Osteocyte (in vitro differentiated cells): ENCODE measurements at places on chromosomes 16 and 17. TPM values are rescaled to one million over a fixed set of nuclear protein-coding genes. Genes with fewer than 3 reads are reported as not detected.

DNA sequence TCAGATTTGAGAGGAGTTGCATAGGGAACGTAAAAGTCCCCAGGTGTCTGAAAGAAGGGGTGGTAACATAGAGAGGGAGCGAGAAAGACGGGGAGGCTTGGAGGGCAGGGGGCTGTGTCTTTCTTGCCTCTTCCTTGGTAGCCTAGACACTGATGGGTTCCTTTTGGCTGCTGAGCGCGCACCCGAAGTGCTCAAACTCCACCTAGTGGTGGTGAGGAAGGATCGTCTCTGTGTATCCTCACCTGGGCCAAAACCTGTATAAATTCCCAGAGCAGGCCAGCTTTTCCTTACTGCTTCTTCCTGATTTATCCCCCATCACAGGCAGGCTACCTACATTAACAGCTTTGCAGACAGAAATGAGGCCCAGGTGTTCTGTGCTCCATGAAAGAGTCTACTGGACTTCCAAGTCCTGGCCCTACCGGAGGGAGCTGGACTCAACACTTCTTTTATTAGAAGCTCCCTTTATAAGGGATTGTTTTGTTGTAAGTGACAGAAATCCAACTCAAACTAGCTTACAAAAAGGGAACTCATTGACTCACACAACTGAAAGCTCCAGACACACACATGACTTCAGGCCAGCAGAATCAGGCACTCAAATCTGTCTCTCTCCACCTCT, 5.5 kb upstream of the SLC25A35 start:
- no peak overlapping the region for H3K27ac ChIP-seq
- H3K36me3 ChIP-seq: no peaks in the 10 kb centered on the region
- H3K4me3 ChIP-seq: no peak overlapping the region
- H3K27me3 ChIP-seq: no peaks in the 10 kb centered on the region
- DNase-seq: no peak
- peaks cover 4% of the 10 kb centered on the region for H3K4me1 ChIP-seq

DNA sequence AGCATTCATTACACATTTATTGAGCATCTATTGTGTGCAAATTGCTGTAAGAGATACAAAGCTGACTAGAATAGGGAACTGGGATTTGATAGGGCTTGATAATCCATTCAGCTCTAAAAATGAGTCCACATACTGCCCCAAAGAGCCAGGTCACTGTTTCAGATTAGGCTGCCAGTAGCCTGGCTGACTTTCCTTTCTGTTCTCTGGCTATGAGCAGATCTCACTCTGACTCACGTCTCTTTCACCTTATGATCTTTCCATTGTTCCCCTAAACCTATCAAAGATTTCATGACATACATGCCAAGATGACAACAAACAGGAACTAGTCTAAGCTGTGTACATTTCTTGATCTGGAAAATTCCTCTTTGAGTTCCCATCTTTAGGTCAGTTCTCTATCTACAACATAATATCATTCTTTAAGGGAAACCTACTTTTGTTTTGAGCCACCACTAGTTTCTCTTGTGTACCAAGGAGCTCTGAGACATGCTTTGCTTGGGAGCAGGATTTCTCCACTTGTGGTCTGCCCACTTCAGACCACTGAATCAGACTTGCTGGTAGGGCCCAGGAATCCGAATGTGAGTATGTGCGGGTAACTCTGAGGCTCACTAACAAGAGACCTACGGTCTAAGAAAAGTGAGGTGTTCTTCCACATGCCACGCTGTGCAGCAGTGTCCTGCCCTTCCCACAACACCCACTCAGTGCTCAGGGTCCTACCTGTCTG, 40.9 kb upstream of the ICAM2 start:
- H3K4me1 ChIP-seq: no peaks in the 10 kb centered on the region
- H3K27me3 ChIP-seq: no peaks in the 10 kb centered on the region
- H3K27ac ChIP-seq: no peak overlapping the region
- H3K4me3 ChIP-seq: no peak overlapping the region

- no peak for DNase-seq
- H3K27me3 ChIP-seq: peaks cover 3% of the 10 kb centered on the region
- no peak overlapping the region for H3K4me3 ChIP-seq
Observed at GRCh38 chr16:60230666-60231065, 1496.5 kb upstream of the GOT2 start.

GRCh38 chr16:50121278-50121677, 31.8 kb upstream of the TENT4B start:
- H3K4me3 ChIP-seq: no peak overlapping the region
- no peaks in the 10 kb centered on the region for H3K36me3 ChIP-seq

- H3K27ac ChIP-seq: no peak overlapping the region
- peaks cover 51% of the 10 kb centered on the region for H3K4me1 ChIP-seq
- DNase-seq: no peak
- no peaks in the 10 kb centered on the region for H3K36me3 ChIP-seq
- no peak overlapping the region for H3K4me3 ChIP-seq
Observed at GRCh38 chr17:72506773-72507172, 386.0 kb downstream of the SOX9 start.

GRCh38 chr17:76528156-76528527, 9.4 kb downstream of the CYGB start:
- no peak for DNase-seq
- H3K27ac ChIP-seq: peak overlapping the region; percentile 63
- H3K36me3 ChIP-seq: no peaks in the 10 kb centered on the region
- H3K27me3 ChIP-seq: no peaks in the 10 kb centered on the region
- H3K4me3 ChIP-seq: no peak overlapping the region
- peaks cover 67% of the 10 kb centered on the region for H3K4me1 ChIP-seq

Gene BCAS3
- total RNA-seq: 35.7 and 43.4 TPM in 2 replicates

- H3K36me3 ChIP-seq: no peaks in the 10 kb centered on the region
- H3K4me1 ChIP-seq: peaks cover 8% of the 10 kb centered on the region
- H3K4me3 ChIP-seq: no peak overlapping the region
- no peaks in the 10 kb centered on the region for H3K27me3 ChIP-seq
- no peak for DNase-seq
- H3K27ac ChIP-seq: peak overlapping the region; percentile 7
Observed at GRCh38 chr16:17769065-17769464, 298.3 kb upstream of the XYLT1 start.
